ENCODE measurements at places on chromosomes 2 and 18. TPM values are rescaled to one million over a fixed set of nuclear protein-coding genes. Genes with fewer than 3 reads are reported as not detected.

The FBLN7 gene
- 6.6 TPM for total RNA-seq

The CCNYL1 gene
- 18.1 TPM for total RNA-seq

The INPP5D gene
- total RNA-seq: 29.4 TPM

The GPR39 gene
- total RNA-seq: not detected

The SOWAHC gene
- 6.0 TPM for total RNA-seq

The HADHB gene
- 117 TPM for total RNA-seq

The PTPN2 gene
- 15.6 TPM for total RNA-seq

The SRD5A2 gene
- not detected for total RNA-seq

The ZNF385B gene
- not detected for total RNA-seq

The PJVK gene
- total RNA-seq: 0.39 TPM

The LOXL3 gene
- total RNA-seq: 2.0 TPM

The REG3A gene
- not detected for total RNA-seq

The PRKAG3 gene
- not detected for total RNA-seq

The VWA3B gene
- 0.13 TPM for total RNA-seq

The ABCB11 gene
- not detected for total RNA-seq

The FRZB gene
- total RNA-seq: 0.13 TPM

The HOXD4 gene
- 2.5 TPM for total RNA-seq
